Mammary epithelial cell (primary cell): ENCODE measurements at places on chromosomes 2 and 18.
A peak's percentile ranks its signal among the peaks of the same experiment; 100 is the strongest.

GRCh38 chr2:36653155-36653554 is 43.4 kb upstream of the VIT start:
- no peak for DNase-seq

DNA sequence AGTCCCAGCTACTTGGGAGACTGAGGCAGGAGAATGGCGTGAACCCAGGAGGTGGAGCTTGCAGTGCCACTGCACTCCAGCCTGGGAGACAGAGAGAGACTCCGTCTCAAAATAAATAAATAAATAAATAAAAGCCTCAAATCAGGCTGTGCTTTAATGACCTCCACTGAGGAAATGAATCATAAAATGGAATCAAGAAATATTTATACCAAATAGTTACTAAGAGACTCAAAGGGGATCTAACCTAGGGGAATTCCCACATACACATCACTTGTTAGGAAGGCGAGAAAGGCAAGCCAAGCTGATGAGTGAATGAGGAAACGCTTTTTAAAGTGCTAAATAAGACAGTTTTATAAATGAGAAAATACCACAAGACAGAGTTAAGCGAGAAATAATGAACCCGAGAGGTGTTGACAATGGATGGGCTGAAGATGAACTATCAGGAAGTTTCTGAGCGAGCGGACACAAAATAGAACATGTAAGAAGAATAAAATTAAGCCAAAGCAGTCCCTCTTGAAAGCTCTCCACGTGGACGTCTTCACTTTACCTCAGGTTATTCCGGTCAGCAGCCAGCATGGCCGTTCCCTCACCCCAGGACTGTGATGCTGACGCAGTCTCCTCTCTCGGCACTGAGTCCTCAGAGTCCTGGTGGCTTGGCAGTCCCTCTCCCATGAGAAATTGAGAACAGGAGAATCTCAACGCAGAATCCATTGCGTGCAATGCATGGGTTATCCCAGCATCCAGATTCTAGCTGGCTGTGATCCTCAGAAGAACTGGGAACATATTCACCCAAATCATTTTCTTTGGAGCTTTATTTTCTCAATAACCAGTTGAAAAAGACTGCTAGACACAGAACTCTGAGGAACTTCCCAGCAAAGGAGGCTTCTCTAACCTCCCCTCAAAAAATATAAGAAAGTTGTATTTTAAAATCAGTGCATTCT is 22.3 kb downstream of the PXDN start:
- DNase-seq: peak; percentile 92

DNA sequence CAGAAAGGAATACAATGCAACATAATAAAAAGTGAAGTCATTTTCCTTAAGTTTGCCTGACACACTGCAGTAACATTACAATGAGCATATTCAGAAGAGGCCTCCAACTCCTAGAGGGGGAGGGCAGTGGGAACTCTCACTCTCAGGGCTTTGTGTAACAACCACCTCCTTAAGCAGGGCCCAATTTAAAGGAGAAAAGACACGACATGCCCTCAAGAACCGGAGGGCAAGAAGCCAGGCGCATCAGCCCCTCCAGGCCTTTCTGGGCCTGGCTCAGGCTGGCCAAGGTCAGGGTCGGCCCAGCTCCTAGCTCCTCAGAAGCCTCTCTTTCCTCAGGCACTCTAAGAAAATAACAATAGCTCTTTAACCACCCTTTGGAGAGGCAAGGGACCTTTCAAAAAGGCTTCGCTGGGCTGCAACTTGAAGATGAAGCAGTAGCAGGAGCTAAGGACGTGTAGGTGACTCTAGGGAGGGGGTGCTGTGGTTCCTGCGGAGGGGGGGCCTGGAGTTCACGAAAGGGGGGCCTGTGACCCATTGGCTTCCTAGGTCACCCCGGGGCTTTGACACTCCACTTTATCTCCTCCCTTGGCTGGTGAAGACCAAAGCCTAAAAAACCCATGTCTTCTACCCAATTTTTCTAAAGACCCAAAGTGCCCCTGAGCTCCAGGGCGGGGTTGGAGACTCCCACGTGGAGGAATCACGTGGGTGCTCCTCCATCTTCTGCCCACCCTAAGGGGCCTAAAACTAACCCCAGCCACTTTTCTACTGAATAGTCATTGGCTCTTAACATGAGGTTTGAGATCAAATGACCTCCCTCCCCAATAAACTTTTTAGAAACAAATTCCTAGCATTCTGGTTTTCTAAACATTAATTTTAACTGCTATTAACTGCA is 13.3 kb downstream of the SERTAD2 start:
- peak; percentile 65 for DNase-seq

GRCh38 chr2:39050109-39050508 is 70.7 kb downstream of the SOS1 start:
- peak; percentile 81 for DNase-seq

GRCh38 chr2:219399716-219400478 is 12.2 kb upstream of the DNPEP start:
- DNase-seq: no peak

DNA sequence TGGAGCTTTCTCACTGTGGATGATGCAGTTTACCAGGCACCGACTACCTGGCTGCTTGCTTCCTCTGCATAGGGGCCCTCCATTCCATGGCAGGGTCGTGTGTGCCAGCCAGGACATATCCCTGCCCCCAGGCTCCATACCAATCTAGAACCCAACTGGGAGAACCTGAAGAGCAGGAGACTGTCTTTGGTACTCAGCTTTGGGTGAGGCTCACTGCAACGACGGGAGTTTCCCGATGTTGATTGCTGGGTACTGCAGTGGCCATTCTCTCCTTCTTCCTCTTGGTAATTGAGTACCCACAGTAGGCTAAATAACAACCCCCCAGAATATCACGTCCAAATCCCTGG is 133.3 kb upstream of the SERTAD2 start:
- DNase-seq: no peak

DNA sequence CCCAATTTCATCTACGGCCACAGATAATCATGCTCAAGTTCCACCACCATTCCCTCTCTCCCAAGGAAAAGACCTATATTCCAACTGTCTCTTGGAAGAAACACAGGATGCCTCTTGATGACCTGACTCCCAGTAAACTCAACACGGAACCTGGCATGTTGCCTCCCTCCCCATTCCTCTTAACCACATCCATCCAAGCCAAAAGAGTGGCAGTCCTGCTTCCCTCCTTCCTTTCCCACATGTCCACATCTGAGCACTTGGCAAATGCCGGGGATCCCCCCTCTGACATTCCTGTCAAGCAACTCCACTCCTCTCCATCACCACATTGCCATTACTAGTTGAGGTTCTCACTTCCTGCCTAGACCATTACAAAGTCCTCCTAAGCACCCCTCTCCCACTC is 49.4 kb downstream of the PID1 start:
- no peak for DNase-seq

DNA sequence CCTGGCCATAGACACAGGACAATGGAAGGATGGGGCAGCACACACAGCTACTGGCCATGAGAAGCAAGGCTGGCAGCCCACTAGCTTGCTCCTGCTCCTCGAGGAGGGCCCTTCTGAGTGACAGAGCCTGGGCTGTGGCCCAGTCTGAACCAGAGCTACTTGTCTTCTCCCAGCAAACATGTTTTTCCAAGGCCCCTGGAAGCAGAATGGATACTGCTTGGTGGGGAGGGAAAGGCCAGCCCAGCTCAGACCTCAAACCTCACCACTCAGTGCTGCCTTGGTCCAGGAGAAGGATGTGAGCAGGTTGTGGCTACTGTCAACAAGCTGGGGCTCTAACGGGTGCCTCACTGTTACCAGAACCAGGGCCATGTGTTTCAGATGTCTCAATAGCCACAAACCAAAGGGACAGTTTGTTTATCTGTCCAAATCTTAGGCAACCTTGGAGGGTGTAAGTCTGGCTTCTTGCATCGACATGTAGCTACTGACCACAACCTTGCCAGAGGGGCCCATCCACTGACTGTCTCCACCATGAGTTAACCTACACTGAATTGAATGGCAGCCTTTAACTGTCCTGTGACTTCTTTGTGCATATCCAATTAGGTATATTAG is 98.6 kb downstream of the TGFA start:
- peak; percentile 41 for DNase-seq

- peak; percentile 50 for DNase-seq
Measured at GRCh38 chr18:50297621-50298442, 10.3 kb upstream of the CXXC1 start.

- DNase-seq: no peak
Measured at GRCh38 chr18:58491773-58492752, 136.8 kb downstream of the ALPK2 start.

DNA sequence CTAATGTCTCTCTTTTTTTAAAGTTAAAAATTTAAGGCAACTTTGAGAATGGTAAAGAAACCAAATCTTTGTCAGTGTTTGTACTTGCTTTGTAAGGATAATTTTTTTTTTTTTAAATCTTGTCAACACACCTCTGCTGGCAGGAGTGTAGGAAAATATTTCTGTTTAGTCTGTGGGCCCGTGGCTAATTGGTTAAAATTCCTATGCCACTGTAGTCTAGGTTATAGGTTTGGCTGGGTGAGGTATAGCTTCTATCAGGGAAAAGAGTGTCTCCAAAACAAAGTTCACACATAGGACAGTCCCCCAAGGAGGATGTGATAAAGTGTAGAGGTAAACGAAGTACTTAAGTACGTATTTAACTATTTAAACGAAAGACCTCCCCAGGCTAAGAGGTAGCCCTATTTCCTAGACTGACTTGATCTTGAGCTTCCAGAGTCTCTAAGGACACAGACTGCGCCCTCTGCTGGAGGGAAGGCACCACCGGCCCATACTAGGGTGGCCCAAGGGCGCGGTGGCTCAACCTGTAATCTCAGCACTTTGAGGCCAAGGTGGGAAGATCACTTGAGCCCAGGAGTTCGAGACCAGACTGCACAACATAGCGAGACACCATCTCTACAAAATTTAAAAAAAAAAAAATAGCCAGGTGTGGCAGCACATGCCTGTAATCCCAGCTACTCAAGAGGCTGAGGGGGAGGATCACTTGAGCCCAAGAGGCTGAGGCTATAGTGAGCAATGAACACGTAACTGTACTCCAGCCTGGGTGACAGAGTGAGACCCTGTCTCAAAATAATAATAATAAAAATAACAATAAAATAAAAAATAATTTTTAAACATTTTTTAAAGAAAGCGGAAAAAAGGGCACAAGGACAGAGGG is 8.9 kb downstream of the TEX44 start:
- peak; percentile 64 for DNase-seq

- no peak for DNase-seq
Measured at GRCh38 chr2:195057001-195057400, 600.0 kb upstream of the SLC39A10 start.

DNA sequence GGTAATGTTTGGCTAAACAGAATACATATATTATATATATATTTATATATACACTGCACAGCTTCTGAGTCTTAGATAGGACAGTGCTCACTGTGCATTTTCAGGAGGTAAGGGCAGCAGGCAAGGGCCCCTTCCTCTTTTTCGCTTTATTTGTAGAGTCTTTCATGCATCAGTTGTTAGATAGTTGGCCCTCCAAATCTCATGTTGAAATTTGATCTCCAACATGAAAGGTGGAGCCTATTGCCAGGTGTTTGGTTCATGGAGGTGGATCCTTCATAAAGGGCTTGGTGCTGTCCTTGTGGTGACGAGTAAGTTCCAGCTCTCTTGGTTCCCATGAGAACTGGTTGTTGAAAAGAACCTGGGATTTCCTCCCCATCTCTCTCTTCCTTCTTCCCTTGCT is 48.1 kb downstream of the TSN start:
- DNase-seq: no peak

- no peak for DNase-seq
Measured at GRCh38 chr2:1654696-1655374, 89.5 kb downstream of the PXDN start.

GRCh38 chr18:25229081-25229480 is 122.9 kb downstream of the ZNF521 start:
- DNase-seq: no peak

- no peak for DNase-seq
Measured at GRCh38 chr2:147133286-147133908, 711.4 kb upstream of the ACVR2A start.

GRCh38 chr2:24435391-24436316 is 55.4 kb upstream of the NCOA1 start:
- no peak for DNase-seq

- DNase-seq: no peak
Measured at GRCh38 chr18:42442656-42443055, 487.6 kb downstream of the PIK3C3 start.

DNA sequence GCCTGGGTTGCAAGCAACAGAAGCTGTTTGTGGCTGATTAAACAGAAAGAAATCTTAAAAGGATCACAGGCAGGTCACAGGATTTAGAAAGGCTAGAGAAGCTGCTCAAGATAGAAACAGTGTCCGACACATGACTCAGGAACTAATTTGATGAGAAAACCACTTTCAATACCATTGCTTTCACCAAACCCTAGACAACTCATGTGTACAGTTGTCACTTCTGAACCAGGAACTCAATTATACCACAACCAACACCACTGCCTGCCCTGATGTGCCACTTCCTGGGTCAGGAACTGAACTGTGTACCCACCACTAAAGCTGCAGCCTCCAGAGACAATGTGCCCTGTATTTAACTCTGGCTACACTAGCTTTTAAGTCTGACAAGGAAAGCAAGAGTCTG is 56.0 kb downstream of the TMEM247 start:
- DNase-seq: no peak

GRCh38 chr2:60840880-60841279 is 40.5 kb upstream of the REL start:
- DNase-seq: no peak

DNA sequence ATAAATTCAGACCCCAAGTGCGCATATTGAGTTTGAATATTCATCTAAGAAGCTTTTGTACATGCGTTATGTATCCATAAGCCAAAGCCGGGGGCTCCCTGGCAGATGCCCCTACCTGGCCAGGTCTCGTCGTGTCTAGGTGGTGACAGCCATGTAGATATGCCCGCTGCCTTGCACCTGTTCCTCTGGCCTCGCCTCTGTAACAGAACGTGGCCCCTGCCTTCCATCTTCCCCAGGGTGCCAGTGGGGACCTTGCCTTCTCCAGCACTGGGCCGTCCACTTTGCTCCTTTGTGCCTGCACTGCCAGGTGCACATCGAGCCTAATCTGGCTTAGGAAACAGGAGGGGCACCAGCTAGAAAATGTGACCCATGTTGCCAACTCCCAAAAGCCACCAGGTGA is 198.2 kb downstream of the AGAP1 start:
- DNase-seq: no peak

DNA sequence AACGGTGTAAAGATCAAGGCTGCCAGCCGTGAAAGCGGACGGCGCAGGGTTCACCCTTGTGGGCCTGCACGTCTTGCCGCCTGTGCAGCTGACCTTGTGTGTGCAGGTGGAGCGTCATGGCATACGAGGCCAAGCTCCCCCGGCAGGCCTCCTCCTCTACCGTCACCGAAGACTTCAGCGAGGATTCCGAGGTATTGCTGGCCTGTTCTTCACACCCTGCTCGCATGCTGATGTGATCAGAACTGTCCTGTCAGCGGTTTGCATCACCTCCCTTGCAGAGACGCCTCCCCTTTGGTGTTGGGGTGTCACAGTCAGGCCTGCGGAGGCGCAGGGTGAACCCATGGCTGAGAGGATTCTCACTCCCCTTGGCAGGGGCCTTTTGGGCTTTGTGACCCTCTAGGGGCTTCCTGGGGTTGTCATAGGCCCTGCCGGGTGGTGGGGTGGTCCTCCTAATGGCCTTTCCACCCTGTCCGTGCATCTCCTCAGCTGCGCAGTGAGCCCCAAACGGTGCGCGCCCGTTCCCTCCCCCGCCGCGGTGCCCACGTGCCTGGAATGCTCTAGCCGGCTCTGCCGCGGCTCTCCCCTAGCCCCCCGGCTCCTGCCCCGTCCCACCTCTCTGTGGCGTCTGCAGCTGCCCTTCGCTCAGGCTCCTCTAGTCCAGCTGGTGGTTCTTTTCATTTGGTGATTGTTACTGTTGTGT is 92.5 kb downstream of the DGKD start:
- no peak for DNase-seq

GRCh38 chr2:240794178-240794721 is 25.8 kb downstream of the KIF1A start:
- no peak for DNase-seq
